ENCODE measurements at places on chromosomes 7 and 10.
A peak's percentile ranks its signal among the peaks of the same experiment; 100 is the strongest.

- DNase-seq, result no peak
Measured at GRCh38 chr10:15096661-15097010, 519 bp upstream of the RPP38 start.

GRCh38 chr7:2321020-2321419 lies 6.8 kb upstream of the SNX8 start:
- no peak for DNase-seq

DNA sequence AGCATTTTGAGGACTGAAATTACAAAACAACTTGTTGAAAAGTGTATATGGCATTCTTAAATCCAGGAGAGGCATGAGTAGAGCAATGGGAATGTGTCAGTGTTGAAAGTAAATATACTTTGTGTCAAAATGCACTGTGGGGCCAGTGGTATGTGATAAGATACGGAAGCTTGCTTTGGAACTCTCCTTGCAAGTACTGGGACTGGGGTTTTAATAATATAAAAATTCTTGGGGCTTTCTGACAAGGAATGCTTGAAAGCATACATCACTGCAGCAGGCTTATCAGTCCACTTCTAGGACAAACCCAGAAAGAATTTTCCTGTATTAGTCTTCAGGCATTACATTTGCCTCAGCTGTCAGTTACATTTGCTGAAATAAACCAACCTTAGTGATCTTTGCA lies 472.8 kb upstream of the FZD8 start:
- no peak for DNase-seq

DNA sequence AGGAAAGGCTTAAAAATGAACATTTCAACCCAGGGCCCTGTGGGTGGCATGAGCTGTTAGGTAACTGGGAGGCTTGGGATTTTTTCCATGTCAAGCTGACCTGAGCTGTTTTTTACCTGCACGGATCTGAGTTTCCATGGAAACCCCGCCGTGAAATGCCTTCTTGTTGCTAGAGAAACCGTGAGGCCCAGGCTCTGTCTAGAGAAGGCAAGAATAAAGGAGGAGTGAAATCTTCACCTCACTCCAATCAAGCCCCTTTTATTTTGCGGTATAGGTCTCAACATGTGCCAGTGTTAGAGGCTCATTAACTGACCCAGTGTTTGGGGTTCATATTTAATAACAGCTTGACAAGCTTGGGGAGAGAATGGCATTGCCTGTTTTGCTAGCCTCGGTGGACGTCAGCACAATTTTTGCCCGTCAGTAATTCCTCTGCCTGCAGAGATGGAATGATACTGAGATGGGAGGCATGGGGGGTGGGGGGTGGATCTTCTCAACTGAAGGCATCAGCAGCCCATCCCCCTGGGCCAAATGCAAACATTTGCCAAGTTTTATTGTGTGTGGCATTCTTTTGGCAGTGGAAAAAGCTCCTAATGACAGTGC lies 48.9 kb upstream of the PDCD4 start:
- no peak for DNase-seq

DNA sequence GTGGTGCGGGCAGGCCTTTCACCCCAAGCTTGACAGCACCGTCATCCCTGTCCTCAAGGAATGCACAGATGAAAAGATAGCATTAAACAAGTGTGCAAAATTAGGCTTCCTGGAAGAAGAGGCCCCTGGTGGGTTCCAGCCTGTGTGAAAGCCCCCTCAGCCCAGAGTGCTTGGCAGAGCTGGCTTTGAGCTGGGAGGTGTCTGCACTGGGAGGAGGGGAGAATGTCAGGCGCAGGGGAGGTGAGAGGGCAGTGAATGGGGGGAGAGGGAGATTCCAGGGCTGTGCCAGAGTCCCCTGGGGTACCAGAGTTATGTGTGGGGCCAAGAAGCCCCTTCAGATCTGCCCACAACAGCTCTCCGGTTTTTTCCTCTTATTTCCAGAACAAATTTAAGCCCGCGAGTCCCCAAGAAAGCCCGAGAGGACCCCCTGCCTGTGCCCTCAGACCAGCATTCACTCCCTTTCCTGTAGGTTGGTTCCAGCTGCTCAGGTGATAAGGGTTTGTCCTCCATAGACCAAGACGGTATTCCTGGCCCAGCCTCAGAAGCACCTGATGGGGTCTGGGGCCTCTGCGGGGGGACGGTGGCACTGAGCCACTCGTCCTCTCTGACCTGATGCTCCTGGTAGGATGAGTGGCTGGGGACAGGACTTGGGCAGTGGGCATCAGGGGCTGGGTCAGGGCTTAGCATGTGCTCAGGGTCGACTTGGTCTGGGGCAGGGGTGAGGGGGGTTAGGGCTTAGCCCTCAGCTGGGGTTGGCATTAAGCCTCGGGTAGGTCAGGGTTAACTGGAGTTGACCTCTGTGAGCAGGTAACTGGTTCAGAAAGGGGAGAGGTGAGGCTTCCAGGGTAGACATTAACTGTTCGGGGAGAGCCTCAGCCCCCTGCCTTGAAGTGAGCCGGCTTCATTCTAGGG lies 43.4 kb downstream of the ADCYAP1R1 start:
- DNase-seq, result no peak

DNA sequence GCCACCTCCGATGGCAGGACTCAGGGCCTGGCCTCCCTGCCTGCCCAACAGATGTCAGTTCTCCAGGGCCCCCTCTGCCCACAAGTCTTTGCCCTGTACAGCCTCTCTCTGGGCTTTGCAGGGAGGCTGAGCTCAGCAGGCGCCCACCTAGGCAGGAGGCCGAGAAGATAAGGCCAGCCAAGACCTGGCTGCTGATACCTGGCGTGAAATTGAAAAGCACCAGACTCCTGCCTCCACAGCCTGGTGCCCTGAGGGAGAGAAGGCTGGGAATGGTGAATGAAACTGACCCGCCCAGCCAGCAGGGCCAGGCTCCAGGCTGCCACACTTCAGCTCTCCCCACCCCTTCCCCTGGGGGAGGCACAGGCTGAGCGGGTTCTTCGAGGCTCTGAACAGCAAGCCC lies 145.8 kb downstream of the CDH23 start:
- DNase-seq, result no peak

GRCh38 chr7:77538281-77539212 lies 1.5 kb downstream of the PTPN12 start:
- DNase-seq, result peak; percentile 5

GRCh38 chr7:29851487-29851886 lies 45.2 kb downstream of the WIPF3 start:
- DNase-seq, result no peak

DNA sequence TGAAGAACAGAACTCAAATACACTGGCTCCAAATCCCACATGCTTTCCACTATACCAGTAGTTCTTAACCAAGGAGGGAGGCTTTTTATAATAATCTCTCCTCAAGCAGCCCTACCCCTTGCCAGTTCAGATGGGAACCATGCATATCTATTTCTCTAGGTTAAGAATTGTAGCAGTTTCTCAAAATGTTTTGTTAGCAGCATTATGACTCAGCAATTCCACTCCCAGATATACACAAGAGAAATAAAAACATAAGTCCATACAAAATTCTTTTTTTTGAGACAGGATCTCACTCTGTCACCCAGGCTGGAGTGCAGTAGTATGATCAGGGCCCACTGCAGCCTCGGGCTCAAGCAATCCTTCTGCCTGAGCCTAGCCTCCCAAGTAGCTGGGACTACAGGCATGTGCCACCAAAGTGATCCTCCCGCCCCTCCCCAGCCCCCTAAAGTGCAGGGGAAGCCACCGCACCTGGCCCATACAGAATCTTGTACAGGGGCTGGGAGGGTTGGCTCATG lies 18.1 kb downstream of the YWHAG start:
- no peak for DNase-seq

DNA sequence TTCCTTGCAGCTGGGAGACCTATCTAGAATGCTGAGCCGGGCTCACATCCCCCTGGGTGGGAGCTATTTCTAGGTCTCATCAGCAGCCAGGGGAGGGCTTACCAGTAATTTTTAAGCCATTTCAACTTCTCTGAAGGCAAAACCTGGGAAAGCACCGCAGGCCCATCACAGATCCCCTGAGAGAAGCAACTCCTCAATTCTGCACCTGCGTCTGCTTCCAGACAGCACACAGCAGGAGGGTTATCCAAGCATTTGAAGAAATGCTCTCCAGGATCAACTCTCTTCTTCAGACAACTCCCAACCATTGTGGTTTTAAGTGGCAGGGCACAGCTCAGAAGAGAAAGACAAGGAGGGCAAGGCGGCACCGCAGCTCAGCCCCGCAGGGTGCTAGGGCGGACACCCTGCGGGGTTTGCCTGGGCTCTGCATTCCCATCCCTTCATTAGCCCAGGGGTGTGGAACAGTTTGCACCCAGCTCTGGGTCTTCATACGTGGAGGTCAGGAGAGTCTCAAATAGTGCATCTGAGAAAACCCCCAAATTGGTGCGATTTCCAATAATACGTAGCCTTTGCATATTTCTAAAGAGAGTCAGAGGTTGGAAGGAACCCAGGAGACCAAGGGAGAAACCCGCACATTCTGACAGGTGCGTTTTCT lies 618.7 kb downstream of the DNAJB6 start:
- DNase-seq, result no peak

- no peak for DNase-seq
Measured at GRCh38 chr7:18607025-18607424, 111.5 kb downstream of the HDAC9 start.

- no peak for DNase-seq
Measured at GRCh38 chr10:99369551-99369950, 40.4 kb downstream of the CNNM1 start.

DNA sequence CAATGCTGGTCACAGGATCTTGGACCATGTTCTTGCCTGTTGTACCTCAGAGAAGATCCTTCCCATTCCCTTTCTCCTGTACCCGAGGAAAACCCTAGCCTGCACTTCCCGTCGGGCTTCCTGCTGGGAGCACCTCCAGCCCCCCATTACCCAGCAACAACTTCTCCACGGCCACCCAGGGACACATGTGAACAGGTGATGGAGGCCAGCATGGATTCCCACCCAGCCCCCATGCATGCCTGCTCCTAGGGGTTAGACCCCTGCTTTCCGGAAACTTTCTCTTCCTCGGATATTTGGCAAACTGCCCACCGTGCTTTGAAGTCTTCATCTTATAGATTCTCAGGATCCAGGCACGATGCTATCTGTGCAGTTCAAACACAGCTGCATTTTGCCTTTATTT lies 67.3 kb downstream of the CALML3 start:
- DNase-seq, result no peak

- no peak for DNase-seq
Measured at GRCh38 chr7:151431281-151431767, 8.6 kb downstream of the CRYGN start.

DNA sequence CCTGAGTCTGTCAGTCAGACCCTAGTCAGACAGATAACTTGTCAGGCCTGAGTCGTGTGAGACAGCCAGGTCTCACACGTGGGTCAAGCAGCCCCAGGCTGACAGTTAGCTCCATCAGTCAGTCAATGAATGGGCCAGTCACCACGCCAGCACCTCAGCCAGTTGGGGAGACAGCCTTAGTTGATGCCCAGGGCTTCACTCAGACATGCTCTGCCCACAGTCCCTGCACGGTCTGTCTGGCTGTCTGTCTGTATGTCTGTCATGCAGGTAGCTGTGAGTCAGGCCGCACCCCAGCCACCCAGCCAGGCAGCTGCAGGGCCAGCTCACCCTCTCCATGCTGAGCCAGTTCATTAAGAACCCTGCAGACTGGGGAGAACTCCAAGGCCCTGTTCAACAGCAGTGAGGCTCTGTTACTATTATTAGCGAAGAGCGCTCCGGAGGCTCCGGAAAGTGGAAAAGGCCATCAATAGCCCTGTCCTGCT lies 141.1 kb upstream of the PCBD1 start:
- DNase-seq, result no peak

GRCh38 chr10:24887855-24888231 lies 64.6 kb downstream of the PRTFDC1 start:
- DNase-seq, result no peak

DNA sequence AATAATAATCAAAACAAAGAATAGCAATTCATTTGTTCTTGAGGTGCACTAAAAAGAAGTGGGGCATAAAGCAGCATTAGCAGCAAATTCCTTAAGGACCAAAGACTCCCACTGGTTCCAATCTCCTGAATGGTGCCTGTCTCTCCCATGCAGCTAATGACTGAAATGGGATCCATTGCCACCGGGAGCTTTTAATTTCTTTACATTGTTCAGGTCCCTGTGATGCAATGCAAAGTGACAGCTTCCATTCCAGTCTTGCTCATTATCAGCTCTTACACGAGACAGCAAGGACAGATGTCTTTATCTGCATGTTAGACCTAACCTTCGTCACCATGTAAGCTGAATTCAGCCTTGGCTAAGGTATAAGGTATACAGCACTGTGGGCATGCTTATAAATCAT lies 148.1 kb downstream of the POU6F2 start:
- no peak for DNase-seq

- DNase-seq, result no peak
Measured at GRCh38 chr10:133126431-133127290, 33.4 kb upstream of the KNDC1 start.

DNA sequence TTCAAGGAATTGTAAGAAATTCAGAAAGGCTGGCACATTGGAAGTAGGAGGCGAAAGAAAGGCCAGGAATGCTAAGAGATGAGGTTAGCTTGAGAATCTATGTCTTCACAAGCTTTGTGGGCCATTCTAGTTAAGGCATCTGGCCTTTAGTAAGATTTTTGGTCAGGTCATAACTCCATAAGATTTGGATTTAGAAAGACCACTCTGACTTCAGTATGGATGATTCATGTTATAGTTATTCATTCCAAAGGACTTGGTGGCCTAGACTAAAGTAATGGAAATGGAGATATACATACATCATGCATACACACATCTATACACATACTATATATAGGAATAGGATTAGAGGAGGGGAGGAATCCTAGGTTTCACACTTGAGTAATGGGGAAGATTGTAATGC lies 77.5 kb downstream of the SEPTIN7 start:
- no peak for DNase-seq

- DNase-seq, result no peak
Measured at GRCh38 chr10:56844978-56845529, 484.0 kb upstream of the ZWINT start.

DNA sequence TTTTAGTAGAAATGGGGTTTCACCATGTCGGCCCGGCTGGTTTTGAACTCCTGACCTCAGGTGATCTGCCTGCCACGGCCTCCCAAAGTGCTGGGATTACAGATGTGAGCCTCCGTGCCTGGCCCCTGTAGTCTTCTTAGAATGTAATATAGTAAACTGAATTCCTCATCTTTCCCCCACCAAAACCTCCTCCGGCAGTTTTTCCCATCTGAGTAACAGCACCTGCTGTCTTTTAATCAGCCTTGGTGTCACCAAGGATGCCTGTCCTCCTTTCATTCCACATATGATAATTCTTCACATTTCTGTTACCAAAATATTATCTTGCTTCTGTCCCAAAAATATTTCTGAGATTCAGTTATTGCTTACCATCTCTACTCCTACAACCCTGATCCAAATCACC lies 80.2 kb downstream of the ZEB1 start:
- no peak for DNase-seq

- no peak for DNase-seq
Measured at GRCh38 chr10:103451831-103452505, at the start of gene CALHM2. CALHM2 (minus strand) TSS chr10:103452370; CDS start chr10:103449941, 2,429 bp downstream.

GRCh38 chr10:62374862-62375710 lies 917 bp downstream of the ZNF365 start:
- no peak for DNase-seq

- DNase-seq, result no peak
Measured at GRCh38 chr10:67603701-67604100, 92.3 kb downstream of the CTNNA3 start.

- no peak for DNase-seq
Measured at GRCh38 chr7:158236400-158236799, 351.2 kb downstream of the PTPRN2 start.
